ENCODE measurements at places on chromosomes 12 and 14. TPM values are rescaled to one million over a fixed set of nuclear protein-coding genes. Genes with fewer than 3 reads are reported as not detected.

The CAPZA3 gene
- total RNA-seq: not detected

The NGB gene
- total RNA-seq: not detected

The IL31 gene
- total RNA-seq: not detected

GRCh38 chr12:50637870-50638481 is 125.9 kb upstream of the ATF1 start:
- DNase-seq: peak; percentile 77

DNA sequence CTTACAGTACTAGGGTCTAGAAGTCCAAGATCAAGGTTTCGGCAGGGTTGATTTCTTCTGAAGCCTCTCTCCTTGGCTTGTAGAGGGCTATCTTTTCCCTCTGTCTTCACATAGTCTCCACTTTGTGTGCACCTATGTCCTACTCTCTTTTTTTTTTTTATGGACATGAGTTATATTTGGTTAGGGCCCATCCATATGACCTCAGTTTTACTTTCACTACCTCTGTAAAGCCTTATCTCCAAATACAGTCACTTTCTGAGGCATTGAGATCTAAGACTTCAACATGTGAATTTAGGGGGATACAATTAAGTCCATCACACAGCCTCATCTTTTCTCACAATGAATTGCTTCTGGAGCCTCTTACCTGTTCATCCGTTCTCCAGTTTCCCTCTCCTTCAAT is 5.9 kb upstream of the SPTB start:
- DNase-seq: no peak

DNA sequence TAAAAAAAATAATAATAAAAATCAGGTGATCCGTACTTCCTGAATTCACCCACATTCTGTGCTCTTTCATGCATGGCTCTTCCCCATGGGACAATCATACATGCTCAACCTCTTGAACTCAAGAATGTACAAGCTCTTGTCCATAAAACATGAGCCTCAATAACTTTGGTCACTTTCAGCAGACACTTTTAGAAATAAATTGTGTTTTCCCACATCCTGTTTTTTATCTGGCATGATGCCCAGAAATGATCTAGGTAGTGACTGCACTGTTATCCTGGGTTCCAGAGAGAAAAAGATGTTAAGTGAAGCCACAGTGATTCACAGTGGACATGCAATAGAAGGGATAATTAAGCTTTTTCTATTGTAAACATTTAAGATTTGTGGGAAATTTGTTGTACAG is 537.6 kb upstream of the TMEM132C start:
- peak; percentile 13 for DNase-seq

DNA sequence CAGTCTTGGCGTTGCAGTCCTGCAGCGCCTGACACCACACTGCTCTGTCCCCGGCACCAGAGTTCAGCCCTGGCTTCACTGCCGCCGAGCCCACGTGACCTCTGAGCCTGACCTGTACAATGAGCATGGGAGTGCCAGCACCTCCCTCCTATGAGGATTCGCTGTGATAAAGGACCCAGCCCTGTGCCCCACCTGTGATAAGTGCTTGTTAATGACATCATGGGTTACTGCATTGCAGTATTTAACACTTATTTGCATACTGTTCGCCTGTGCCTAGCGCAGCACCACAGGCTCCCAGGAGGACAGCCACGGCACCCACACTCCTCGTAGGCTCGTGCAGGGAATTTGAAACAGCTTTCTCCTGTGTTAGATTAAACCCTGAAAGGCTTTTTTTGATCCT is 118.2 kb upstream of the GSC start:
- DNase-seq: no peak

Measured in GM23248 (cell line).